Type B pancreatic cell (in vitro differentiated cells): ENCODE measurements at places on chromosomes 13 and 19. TPM values are rescaled to one million over a fixed set of nuclear protein-coding genes. Genes with fewer than 3 reads are reported as not detected.

IL11 gene
- total RNA-seq: 0.46 and 0.48 TPM in 2 replicates

SIGLECL1 gene
- not detected in 2 replicates for total RNA-seq

DNA sequence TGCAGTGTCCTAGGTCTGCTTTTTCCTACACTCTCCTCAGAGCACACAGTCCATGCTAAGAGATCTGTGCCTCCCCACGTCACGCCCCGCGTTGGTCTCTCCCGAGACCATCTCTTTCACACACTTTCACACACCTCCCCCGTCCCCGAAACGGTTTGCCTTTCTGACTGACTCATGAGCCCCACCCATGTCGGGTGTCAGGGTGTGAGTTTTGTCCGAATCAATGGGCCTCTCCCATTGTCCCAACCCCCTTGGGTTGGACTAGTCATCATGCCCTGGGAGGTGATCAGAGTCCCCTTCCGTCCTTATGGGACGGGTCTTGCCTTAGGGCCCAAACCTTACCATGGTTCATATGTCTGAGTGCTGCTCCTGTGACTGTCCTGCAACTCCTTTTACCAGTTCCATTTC is 214.0 kb upstream of the HTR2A start:
- H3K4me1 ChIP-seq: no peaks in the 10 kb centered on the region
- H3K4me3 ChIP-seq: no peak overlapping the region
- no peaks in the 10 kb centered on the region for H3K36me3 ChIP-seq
- H3K27ac ChIP-seq: no peak overlapping the region
- DNase-seq: no peak

DNA sequence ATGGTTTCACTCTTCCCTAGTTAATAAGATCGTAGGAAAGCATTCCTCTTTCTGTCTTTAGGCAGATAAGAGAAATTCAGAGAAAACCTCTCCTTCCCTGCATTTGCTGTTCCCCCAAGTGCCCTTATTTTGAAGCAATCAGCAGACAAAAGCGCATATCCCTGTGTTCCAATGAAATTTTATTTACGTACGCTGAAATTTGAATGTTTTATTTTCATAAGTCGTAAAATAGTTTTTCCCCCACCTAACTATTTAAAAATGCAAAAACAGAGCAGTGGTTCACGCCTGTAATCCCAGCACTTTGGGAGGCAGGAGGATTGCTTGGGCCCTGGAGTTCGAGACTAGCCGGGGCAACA is 17.2 kb upstream of the MRI1 start:
- no peak for DNase-seq
- H3K27ac ChIP-seq: peak overlapping the region; percentile 97
- no peaks in the 10 kb centered on the region for H3K27me3 ChIP-seq

- no peaks in the 10 kb centered on the region for H3K27me3 ChIP-seq
- peak overlapping the region; percentile 92 for H3K4me3 ChIP-seq
- H3K27ac ChIP-seq: peak overlapping the region; percentile 73
- peaks cover 12% of the 10 kb centered on the region for H3K4me1 ChIP-seq
- H3K36me3 ChIP-seq: peaks cover 9% of the 10 kb centered on the region
Measured at GRCh38 chr13:22915442-22916082, 265.2 kb upstream of the SGCG start.
